Brain microvascular endothelial cell (primary cell): ENCODE measurements at places on chromosomes 4 and X.

DNA sequence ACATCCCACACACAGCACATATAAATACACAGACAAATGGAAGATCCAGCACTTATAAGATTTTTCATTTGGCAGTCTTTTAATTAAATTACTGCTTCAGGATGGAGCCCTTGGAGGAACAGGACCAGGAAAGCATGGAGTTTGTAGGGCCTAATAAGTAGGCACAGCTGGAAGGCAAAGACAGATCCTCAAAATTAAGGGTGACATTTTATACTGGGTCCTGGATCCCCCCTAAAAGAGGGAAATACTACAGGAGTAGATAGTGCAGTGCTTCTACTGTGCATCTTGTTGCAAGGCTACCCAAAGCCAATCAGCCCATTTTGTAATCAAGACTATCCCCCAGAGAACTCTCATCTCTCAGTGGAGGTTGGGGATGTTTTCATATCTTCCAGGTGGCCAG is 1860.7 kb upstream of the PCDH10 start:
- no peak for DNase-seq

- DNase-seq, result no peak
Measured at GRCh38 chrX:30804462-30804861, 84.6 kb downstream of the TAB3 start.

GRCh38 chrX:1506916-1507315 is 30.1 kb downstream of the P2RY8 start:
- no peak for DNase-seq

DNA sequence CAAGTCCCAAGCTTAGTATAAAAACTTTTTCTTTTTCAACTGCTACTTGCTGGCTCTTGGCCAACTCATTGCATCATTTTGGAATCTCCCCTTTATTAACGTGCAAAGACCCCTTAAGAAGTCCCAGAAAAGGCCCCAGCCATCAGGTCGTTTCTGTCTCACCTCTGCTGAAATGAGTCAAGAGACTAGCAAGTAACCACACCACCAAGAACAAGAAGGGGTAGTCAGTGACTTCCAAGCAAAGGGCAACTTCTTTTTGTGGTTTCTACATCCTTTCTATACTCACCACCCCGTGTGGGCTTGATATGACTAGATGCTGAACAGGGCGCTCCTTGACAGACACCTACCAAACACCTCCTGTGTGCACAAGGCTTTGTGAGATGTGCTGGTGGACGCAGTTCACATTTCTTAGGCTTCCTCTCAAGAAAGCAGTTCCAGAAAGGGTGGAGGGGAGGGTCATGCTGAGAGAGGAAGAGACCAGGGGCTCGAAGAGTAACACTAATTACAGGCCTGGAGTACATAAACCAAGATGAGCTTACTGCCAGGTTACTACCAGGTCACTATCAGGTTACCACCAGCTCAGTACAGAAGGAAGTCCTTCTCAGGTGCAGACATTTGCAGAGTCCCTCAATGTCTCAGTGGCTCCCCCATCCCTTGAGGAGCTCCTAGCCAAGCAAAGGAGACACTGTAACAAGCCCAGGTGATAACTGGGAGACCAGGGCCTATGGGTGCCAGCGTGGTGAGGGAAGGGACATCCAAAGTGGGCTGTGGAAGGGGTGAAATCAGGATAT is 19.3 kb downstream of the JAKMIP1 start:
- no peak for DNase-seq

DNA sequence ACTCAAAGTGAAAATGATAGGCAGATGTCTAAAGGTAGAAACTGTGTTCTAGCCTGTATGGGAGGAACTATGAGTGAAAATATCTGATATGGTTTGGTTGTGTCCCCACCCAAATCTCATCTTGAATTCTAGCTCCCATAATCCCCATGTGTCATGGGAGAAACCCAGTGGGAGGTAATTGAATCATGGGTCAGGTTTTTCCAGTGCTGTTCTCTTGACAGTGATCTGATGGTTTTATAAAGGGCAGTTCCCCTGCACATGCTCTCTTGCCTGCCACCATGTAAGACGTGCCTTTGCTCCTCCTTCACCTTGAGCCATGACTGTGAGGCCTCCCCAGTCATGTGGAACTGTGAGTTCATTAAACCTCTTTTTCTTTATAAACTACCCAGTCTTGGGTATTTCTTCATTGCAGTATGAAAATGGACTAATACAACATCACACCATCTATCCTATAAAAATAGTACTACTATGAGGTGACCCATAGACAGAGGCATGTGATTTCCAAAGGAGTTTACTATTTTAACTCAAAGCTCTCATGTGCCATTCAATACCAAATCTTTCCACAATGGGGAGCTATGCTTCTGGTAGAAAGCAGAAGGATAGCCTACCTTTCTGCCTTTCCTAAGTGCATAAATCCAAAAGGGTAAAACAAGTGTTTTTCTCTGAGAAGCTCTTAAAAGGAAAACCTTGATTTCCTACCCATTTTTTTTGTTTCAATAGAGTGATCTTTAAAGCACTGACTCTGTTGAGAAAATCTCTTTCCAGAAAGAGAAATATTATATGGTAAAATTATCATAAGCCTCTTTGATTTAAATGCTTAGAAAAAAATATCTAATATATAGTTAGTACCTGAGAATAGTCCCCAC is 38.8 kb downstream of the SEC31A start:
- no peak for DNase-seq

- no peak for DNase-seq
Measured at GRCh38 chrX:150372280-150372679, 9.2 kb downstream of the MAMLD1 start.

- DNase-seq, result no peak
Measured at GRCh38 chr4:24179201-24179840, 289.5 kb upstream of the PPARGC1A start.

- peak; percentile 28 for DNase-seq
Measured at GRCh38 chrX:10619425-10620046, 849 bp downstream of the MID1 start.

DNA sequence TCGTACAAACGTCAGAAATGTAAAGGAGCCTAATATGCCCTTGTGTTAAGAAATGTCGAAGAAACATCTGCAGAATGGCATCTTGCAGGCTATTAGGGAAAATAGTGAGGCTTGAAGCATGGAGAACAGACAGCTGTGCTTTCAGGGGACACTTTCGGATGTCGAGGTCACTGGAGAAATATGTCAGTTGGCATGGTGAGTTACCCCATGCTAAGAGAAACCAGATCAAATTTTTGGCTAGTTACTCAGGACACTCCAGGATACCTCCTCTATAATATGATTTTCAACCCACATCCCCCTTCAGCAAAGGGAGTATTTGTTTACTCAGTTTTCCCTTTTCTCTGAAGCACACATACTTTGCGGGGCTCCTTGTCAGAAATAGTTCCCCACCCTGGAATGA is 171.4 kb downstream of the GPC3 start:
- DNase-seq, result no peak

- DNase-seq, result no peak
Measured at GRCh38 chr4:129708784-129709183, 612.8 kb downstream of the C4orf33 start.

DNA sequence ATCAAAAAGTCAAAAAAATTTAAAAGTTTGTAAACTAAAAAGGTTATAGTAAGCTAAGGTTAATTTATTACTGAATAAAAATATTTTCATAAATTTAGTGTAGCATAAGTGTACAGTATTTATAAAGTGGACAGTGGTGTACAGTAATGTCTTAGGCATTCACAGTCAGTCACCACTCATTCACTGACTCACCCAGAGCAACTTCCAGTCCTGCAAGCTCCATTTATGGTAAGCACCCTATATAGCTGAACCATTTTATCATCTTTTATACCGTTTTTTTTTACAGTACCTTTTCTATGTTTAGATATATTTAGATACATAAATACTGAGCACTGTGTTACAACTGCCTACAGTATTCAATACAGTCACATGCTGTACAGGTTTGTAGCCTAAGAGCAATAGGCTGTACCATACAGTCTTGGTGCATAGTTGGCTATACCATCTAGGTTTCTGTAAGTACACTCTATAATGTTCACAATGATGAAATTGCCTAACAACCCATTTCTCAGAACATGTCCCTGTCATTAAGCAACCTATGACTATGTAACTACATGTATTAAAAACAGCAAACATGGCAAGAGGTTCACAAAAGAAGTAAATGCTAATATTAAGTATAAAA is 18.6 kb downstream of the ACSL4 start:
- DNase-seq, result peak; percentile 84

DNA sequence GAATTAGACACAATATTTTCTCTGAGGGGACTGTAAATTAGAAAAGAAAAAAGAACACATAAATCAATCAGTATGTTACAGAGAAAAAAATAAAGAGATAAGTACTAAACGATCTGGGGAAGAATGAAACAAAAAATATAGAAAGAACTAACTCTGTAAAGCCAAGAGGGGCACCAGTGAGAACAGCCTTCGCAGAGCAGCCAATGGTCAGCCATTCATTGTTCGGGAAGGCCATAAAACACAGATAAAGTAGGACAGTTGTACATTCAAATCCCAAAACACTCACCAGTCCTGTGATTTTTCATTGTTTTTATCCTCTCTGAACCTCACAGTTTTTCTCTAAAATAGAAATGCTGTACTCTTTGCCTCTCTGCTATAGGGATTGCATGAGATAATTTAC is 127.9 kb downstream of the NEK1 start:
- peak; percentile 2 for DNase-seq

DNA sequence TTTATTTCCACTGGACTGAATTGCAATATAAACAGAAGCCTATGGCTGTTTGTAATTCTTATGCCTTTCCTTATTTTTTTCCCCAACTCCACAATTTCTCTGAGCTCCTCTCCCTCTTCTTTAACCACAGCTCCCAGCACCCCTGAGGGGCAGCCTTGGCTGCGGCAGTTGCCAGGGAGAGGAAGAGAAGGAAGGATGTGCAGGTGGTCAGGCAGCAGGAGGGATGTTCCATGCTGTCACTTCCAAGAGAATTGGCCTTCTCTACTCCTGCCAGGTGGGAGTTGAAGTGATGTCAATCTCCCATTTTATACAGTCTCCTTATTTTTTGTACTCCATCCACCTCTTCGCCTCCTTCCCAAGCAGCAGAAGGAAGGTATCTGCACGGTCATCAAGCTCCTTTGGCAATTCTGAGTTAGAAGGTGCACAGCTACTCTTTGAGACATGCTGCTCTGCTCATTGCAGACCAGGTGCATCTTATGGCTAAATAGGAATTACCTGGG is 343.3 kb upstream of the RPS6KA3 start:
- no peak for DNase-seq

GRCh38 chr4:184103527-184104264 is 114.0 kb downstream of the ENPP6 start:
- DNase-seq, result no peak

GRCh38 chrX:133454491-133454914 is 39.2 kb upstream of the GPC4 start:
- DNase-seq, result no peak

DNA sequence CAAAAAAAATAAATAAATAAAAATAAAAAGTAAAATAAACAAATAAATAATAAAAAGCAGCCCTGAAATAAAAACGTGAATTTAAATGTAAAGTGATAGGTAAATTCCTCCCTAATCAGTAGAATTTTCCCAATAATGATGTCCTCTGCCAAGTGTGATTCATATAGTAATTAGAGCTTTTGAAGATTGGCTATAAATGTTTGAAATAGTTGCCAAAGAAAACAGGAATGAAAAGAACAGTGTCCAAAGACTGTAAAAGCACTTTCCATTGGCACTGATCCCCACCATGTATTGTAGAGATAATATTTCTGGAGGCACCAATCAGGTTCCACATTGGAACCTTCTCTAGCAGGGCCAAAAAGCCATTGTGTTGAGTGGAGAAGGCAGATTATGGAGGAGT is 25.9 kb upstream of the SMARCAD1 start:
- no peak for DNase-seq

- no peak for DNase-seq
Measured at GRCh38 chr4:78409612-78410202, 141.9 kb upstream of the ANXA3 start.

DNA sequence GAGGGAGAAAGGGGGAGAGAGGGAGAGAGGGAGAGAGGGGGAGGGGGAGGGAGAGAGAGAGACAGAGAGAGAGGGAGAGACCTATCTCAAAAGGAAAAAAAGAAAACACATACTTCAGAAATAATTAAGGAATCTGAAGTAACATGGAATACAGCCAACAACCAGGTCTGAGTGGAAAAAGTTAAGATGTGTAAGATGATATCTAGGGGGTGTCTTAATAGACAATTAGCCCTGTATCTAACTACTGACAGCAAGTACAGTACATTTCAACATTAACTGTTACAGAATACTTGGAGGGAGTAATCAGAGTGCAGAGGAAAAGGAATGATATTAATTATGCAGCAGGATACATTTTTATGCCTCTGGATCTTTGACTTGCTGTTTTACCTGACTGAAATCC is 22.4 kb downstream of the NUP54 start:
- no peak for DNase-seq

- no peak for DNase-seq
Measured at GRCh38 chr4:183871581-183871980, 33.5 kb upstream of the STOX2 start.

DNA sequence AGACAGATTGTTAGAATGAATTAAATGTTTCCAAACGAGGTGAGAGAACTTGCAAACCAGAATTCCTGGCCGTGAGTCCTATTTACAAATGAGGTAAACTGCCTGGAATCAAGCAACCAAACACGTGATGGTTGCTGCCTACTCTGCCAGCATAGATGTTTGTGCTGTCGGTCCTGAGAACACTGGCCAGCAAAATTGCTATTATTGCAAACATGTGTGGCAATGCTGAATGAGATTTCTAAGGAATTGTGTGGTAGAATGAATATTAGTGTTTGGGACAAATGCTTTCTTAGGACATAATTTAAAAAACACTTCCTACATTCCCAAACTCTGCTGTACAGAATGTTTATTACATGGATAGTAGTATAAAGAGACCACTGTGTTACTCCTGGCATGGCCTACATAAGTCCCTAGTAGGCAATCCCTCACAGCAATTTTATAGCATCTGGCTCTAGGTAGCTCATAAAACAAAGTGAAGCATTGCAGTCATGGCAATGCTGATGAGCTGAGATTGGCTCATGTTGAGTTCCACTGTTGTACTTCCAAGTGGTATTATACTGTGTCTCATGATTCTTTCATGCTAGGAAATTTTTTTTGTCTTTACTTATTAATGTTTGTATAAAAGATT is 605.2 kb upstream of the EPHA5 start:
- DNase-seq, result no peak

- no peak for DNase-seq
Measured at GRCh38 chrX:23783589-23784469, 856 bp downstream of the SAT1 start.

- DNase-seq, result no peak
Measured at GRCh38 chr4:87445964-87446363, 23.6 kb downstream of the NUDT9 start.

GRCh38 chr4:998096-998691 is 5.0 kb upstream of the SLC26A1 start:
- DNase-seq, result no peak

GRCh38 chr4:168124008-168124641 is 31.8 kb downstream of the ANXA10 start:
- DNase-seq, result peak; percentile 40

GRCh38 chr4:87053802-87054767 is 119.3 kb downstream of the AFF1 start:
- DNase-seq, result no peak
